Endothelial cell of umbilical vein (primary cell): ENCODE measurements at places on chromosomes 3 and 15. TPM values are rescaled to one million over a fixed set of nuclear protein-coding genes. Genes with fewer than 3 reads are reported as not detected.

TUSC7 gene
- total RNA-seq, result not detected in 2 replicates

COL8A1 gene
- 217 and 358 TPM in 2 replicates for total RNA-seq

ROPN1 gene
- total RNA-seq, result not detected in 2 replicates

HAUS2 gene
- 33.5 and 37.8 TPM in 2 replicates for total RNA-seq

TRIM42 gene
- not detected in 2 replicates for total RNA-seq

ENTPD3 gene
- total RNA-seq, result not detected in 2 replicates

FMN1 gene
- 0.29 and 0.39 TPM in 2 replicates for total RNA-seq

CLDN18 gene
- not detected in 2 replicates for total RNA-seq

RFC4 gene
- total RNA-seq, result 29.1 and 33.7 TPM in 2 replicates

HEMK1 gene
- 12.0 and 15.2 TPM in 2 replicates for total RNA-seq

- H3K4me3 ChIP-seq, result no peak overlapping the region
- no peak overlapping the region for H3K27ac ChIP-seq
- no peaks in the 10 kb centered on the region for H3K4me1 ChIP-seq
- peaks cover 2% of the 10 kb centered on the region for H3K27me3 ChIP-seq
Observed at GRCh38 chr15:91302588-91303439, 202.8 kb downstream of the SV2B start.

DNA sequence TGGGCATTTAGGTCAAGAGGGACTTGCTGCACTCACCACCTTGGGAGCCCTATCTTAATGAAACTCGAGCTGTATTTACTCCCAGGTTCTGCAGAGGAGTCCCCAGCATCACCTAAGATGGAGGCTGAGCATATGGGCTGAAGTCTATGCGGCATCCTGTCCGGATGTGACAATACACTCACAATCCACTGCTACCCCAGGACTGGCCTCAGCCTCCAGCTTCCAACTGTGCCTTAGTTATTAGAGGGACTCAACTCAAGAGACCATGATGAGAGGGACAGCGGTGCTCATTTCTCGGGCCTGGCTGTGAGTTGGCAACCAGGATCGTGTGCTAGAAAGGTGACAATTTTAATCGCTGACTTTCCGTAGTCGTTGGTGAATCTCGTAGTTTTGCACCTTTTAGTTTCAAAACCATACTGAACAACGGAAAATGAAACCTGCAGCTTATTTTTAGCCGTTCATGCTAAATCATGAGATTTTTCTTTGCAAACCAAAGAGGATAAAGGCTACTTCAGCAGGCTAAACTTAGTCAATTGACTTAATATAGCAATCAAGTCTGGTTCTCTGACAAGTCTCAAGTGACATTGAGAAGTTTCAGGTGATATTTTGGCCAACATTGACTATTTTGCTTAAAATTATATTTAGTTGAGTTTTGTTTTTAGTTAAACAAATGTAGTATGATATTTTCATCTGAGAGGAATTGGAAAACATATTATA is 11.1 kb downstream of the ZBTB38 start:
- DNase-seq, result no peak
- H3K4me1 ChIP-seq, result no peaks in the 10 kb centered on the region
- no peaks in the 10 kb centered on the region for H3K27me3 ChIP-seq
- H3K4me3 ChIP-seq, result no peak overlapping the region
- H3K27ac ChIP-seq, result no peak overlapping the region
- H3K36me3 ChIP-seq, result peaks cover 21% of the 10 kb centered on the region

- no peak for DNase-seq
- H3K36me3 ChIP-seq, result peaks cover 12% of the 10 kb centered on the region
- no peaks in the 10 kb centered on the region for H3K4me1 ChIP-seq
Observed at GRCh38 chr3:172811099-172811498, 60.6 kb downstream of the ECT2 start.

DNA sequence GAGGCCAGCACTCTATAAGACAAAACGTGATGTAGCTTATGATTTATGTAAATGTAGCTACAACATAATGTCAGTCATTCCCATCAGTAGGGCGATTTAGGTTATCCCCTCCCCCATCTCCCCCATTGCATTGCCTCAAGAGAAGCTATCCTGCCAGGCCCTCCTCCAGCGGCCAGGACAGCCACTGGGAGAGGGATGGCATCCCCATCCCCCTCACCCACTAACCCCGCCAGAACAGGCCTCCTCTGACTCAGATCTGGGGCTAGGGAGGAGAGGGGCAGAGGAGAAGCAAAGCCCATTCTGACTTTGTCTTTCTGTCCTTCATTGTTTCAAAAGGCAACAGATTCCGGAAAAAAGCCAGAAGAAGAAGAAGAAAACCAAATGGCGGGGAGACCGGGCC is 32.6 kb upstream of the ESYT3 start:
- H3K4me1 ChIP-seq, result no peaks in the 10 kb centered on the region
- H3K36me3 ChIP-seq, result no peaks in the 10 kb centered on the region
- H3K27ac ChIP-seq, result no peak overlapping the region
- no peak overlapping the region for H3K4me3 ChIP-seq
- no peak for DNase-seq
- no peaks in the 10 kb centered on the region for H3K27me3 ChIP-seq

DNA sequence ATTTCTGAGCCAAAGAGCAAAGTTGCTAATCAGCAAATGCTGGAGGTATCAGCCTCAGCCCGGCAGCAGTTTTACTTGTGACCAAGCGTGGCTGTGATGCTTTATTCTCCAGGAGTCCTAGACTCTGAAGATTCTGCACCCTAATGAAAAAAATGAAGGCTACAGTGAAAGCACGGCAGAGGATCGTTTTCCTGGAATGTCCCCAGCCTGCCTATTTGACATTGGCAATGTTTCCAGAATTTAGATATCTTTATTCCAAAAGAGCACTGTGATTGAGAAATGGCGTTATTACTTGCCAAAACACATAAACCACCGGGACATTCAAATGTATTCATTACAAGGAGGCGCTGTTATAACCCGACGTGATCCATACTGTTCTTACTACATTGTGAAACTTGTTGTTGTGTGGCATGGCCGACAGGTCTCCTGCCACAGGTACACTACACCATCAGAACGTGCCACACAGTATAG is 263.8 kb downstream of the SLCO3A1 start:
- H3K4me3 ChIP-seq, result no peak overlapping the region
- DNase-seq, result no peak
- H3K4me1 ChIP-seq, result no peaks in the 10 kb centered on the region
- no peaks in the 10 kb centered on the region for H3K27me3 ChIP-seq
- no peaks in the 10 kb centered on the region for H3K36me3 ChIP-seq

- no peak overlapping the region for H3K27ac ChIP-seq
- no peaks in the 10 kb centered on the region for H3K27me3 ChIP-seq
- no peak overlapping the region for H3K4me3 ChIP-seq
- H3K4me1 ChIP-seq, result no peaks in the 10 kb centered on the region
- no peaks in the 10 kb centered on the region for H3K36me3 ChIP-seq
- no peak for DNase-seq
Observed at GRCh38 chr3:157919319-157919887, 186.8 kb downstream of the SHOX2 start.

- no peaks in the 10 kb centered on the region for H3K4me1 ChIP-seq
- no peak for DNase-seq
- H3K27me3 ChIP-seq, result no peaks in the 10 kb centered on the region
- no peak overlapping the region for H3K4me3 ChIP-seq
- H3K27ac ChIP-seq, result no peak overlapping the region
- H3K36me3 ChIP-seq, result no peaks in the 10 kb centered on the region
Observed at GRCh38 chr15:33084661-33085060, 109.9 kb downstream of the FMN1 start.

GRCh38 chr15:29043736-29044502 is 158.1 kb downstream of the APBA2 start:
- no peaks in the 10 kb centered on the region for H3K4me1 ChIP-seq
- H3K4me3 ChIP-seq, result no peak overlapping the region
- H3K27me3 ChIP-seq, result no peaks in the 10 kb centered on the region
- H3K36me3 ChIP-seq, result no peaks in the 10 kb centered on the region
- no peak for DNase-seq
- no peak overlapping the region for H3K27ac ChIP-seq

DNA sequence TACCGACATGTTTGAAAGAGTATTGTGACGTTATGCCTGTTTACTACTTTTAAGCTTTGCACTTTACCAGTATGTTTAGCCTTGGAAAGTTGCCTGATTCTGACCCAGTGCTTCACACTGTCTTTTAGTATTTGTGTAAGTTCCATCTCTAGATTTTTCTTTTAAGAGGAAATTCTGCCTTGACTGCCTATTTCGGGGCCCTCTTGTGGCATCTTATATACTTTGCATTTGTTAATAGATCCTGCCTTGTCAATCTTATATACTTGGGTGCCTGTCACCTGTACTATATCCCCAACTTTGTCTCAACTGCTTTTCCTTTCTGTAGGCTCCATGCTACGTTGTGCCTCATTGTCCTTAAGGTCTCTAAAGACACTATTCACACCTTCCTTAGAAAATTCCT is 244.6 kb downstream of the STXBP5L start:
- H3K27me3 ChIP-seq, result no peaks in the 10 kb centered on the region
- H3K4me1 ChIP-seq, result no peaks in the 10 kb centered on the region
- no peaks in the 10 kb centered on the region for H3K36me3 ChIP-seq
- no peak overlapping the region for H3K4me3 ChIP-seq

- H3K4me3 ChIP-seq, result no peak overlapping the region
- H3K27ac ChIP-seq, result no peak overlapping the region
- no peaks in the 10 kb centered on the region for H3K36me3 ChIP-seq
- H3K27me3 ChIP-seq, result peaks cover 5% of the 10 kb centered on the region
- no peak for DNase-seq
Observed at GRCh38 chr3:127556565-127556964, 34.0 kb downstream of the TPRA1 start.

GRCh38 chr3:128585189-128585588 is 65.4 kb downstream of the RPN1 start:
- no peak for DNase-seq
- no peaks in the 10 kb centered on the region for H3K4me1 ChIP-seq
- no peak overlapping the region for H3K4me3 ChIP-seq
- no peaks in the 10 kb centered on the region for H3K36me3 ChIP-seq

- peaks cover 36% of the 10 kb centered on the region for H3K4me1 ChIP-seq
- no peaks in the 10 kb centered on the region for H3K27me3 ChIP-seq
Observed at GRCh38 chr3:188439080-188439479, 285.1 kb downstream of the LPP start.

DNA sequence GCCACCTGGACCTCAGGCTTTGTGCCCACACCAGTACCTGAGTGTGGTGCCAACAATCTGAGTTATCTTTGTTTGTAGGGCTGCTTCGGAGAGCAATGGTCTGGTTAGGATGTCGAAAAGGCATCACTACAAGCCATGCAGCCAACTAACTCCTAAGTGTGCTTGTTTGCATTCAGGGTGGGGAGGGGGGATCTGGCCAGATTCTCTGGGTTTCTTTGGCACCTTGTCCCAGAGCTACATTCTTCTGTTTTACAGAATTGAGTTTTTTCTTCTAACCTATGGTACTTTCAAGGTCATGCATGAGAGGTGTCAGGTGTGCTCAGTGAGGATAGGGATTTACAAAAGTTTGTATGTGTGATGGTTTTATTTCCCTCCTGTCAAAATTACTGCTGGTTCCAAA is 391.4 kb upstream of the RARB start:
- H3K27me3 ChIP-seq, result no peaks in the 10 kb centered on the region
- DNase-seq, result no peak
- no peaks in the 10 kb centered on the region for H3K4me1 ChIP-seq

GRCh38 chr3:24435584-24435983 is 59.1 kb downstream of the THRB start:
- H3K4me1 ChIP-seq, result no peaks in the 10 kb centered on the region
- no peak overlapping the region for H3K4me3 ChIP-seq
- H3K36me3 ChIP-seq, result no peaks in the 10 kb centered on the region
- no peaks in the 10 kb centered on the region for H3K27me3 ChIP-seq

DNA sequence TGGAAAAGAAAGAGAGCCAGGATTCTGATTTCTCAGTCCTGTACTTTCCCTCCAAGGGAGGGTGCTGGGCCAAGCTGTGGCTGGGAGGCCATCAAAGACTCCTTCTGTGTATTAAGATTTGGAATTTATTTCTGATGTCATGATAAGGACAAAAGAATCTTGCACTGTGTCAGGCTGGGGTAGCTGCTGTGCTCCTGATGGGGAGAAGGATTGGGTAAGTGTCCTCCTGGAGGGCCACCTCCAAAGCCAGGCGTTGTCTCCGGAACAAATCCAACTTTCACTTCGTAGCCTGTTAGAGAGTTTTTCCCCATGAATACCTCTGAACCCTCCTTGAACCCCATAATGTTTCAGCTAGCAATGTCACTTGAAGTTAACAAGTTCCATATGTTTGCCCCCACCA is 29.9 kb downstream of the CLDN11 start:
- H3K4me3 ChIP-seq, result no peak overlapping the region
- H3K27ac ChIP-seq, result no peak overlapping the region
- no peak for DNase-seq
- H3K4me1 ChIP-seq, result no peaks in the 10 kb centered on the region
- no peaks in the 10 kb centered on the region for H3K27me3 ChIP-seq

- no peaks in the 10 kb centered on the region for H3K27me3 ChIP-seq
- no peak overlapping the region for H3K27ac ChIP-seq
- peaks cover 5% of the 10 kb centered on the region for H3K4me1 ChIP-seq
- DNase-seq, result no peak
- H3K4me3 ChIP-seq, result no peak overlapping the region
- peaks cover 8% of the 10 kb centered on the region for H3K36me3 ChIP-seq
Observed at GRCh38 chr3:33831053-33831452, 32.6 kb downstream of the PDCD6IP start.

DNA sequence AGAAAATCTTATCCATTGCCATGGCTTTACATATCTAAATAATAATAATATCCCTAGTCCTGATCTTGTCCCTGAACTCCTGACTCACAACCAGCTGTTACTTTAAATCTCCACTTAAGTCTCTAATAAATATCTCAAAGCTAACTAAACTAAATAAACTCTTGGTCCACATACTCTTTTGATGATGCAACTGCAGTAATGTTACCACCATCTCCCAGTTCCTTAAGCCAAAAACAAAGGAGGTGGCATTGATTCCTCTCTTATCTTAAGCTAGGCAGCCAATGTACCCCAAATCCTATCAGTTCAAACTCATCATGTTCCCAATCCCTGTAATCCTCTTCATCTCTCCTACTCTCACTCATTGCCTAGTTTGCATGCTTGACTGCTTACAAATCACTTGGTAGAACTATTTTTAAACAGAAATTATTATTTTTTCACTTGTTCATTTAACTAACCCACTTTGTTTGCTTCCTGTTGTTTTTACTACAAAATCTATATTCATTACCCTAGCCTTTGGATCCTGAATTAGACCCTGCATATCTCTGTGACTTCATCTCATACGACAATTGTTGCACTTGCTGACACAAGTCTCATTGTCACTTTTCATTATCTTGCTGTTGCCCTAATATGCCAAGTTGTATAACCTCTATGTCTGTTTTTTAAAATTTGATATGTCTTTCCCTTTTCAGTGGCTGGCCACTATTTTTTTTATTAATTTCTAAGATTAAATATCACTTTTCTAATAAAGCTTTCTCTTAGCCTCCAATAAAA is 462.2 kb downstream of the ZPLD1 start:
- no peak overlapping the region for H3K27ac ChIP-seq
- H3K36me3 ChIP-seq, result no peaks in the 10 kb centered on the region
- no peak overlapping the region for H3K4me3 ChIP-seq
- no peaks in the 10 kb centered on the region for H3K4me1 ChIP-seq
- no peaks in the 10 kb centered on the region for H3K27me3 ChIP-seq

- no peak overlapping the region for H3K27ac ChIP-seq
- peak; percentile 34 for DNase-seq
- H3K4me1 ChIP-seq, result peaks cover 4% of the 10 kb centered on the region
- H3K36me3 ChIP-seq, result no peaks in the 10 kb centered on the region
Observed at GRCh38 chr3:100269410-100270214, 8.8 kb downstream of the TBC1D23 start.

- no peaks in the 10 kb centered on the region for H3K36me3 ChIP-seq
- H3K27ac ChIP-seq, result no peak overlapping the region
- H3K27me3 ChIP-seq, result peaks cover 1% of the 10 kb centered on the region
- no peak for DNase-seq
- H3K4me3 ChIP-seq, result no peak overlapping the region
Observed at GRCh38 chr3:107496855-107497254, 25.9 kb upstream of the BBX start.

GRCh38 chr15:35545316-35545823 is 595 bp downstream of the DPH6 start:
- H3K4me3 ChIP-seq, result peak overlapping the region; percentile 40
- H3K4me1 ChIP-seq, result peaks cover 10% of the 10 kb centered on the region
- no peaks in the 10 kb centered on the region for H3K27me3 ChIP-seq
- DNase-seq, result peak; percentile 77
- H3K36me3 ChIP-seq, result no peaks in the 10 kb centered on the region
- H3K27ac ChIP-seq, result peak overlapping the region; percentile 96
